ENCODE measurements at places on chromosomes 6 and 20.

GRCh38 chr6:46419576-46420002 lies 71.7 kb downstream of the RCAN2 start:
- DNase-seq, result no peak

- no peak for DNase-seq
These were observed 58.5 kb downstream of the ANKS1A start for GRCh38 chr6:34947561-34947960.

GRCh38 chr20:815914-816606 lies 17.5 kb upstream of the FAM110A start:
- peak; percentile 38 for DNase-seq

- no peak for DNase-seq
These were observed 29.7 kb upstream of the EXOC2 start for GRCh38 chr6:722608-723007.

- DNase-seq, result no peak
These were observed at the start of gene MMP24 for GRCh38 chr20:35226126-35226883. Gene MMP24 (plus strand): TSS chr20:35226690. CDS start chr20:35226739, 49 bp downstream.

DNA sequence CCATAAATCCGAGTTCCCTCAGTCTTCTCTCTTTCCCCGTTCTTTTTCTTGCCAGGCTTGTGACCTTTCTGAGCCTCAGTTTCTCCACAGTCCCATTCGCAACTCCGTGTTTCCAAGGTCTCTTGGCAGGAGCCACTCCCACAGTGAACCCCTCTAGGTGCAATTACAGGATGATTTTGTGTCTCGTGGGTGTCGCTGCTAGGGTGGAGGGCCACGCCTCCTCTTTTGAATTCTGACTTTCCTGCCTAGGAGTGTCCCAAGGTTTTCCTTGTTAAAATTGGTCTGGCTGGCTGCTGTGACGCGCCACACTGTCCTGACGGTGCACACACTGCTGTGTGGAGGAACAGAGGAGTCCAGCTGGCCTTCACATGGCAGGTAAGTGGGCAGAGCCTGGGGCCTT lies at the start of gene TGM6:
Gene TGM6, plus strand, starts transcription at position 301 of the 400 bp plus-strand sequence. Its CDS starts 68 bp downstream, at position 369.
- DNase-seq, result no peak

DNA sequence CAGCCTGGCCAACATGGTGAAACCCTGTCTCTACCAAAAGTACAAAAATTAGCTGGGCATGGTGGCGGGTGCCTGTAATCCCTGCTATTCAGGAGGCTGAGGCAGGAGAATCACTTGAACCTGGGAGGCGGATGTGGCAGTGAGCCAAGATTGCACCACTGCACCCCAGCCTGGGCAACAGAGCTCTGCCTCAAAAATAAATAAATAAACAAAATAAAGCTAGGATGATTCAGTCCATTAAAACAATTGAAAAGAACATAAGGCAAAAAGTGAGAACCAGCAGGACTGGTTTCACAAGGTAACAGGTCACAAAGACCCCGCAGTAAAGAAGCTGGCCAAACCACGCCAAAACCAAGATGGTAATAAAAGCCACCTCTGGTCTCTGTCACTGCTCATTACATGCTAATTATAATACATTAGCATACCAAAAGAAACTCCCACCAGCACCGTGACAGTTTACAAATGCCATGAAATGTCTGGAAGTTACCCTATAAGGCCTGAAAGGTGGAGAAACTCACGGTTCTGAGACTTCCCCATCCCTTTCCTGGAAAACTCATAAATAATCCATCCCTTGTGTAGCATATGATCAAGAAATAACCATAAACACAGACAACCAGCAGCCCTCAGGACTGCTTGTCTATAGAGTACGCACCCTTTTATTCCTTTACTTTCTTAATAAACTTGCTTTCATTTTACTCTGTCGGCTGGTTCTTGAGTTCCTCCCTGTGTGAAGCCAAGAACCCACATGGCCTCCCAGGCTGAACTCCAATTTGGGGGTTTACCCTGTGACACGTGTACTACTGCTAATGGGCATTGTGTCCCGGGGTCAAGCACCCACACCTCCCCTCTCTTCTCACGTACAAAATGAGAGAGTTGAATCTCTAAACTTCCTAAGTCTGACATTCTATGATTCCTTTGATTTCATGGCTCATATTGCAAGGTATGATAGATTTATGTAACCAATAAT lies 10.2 kb downstream of the LAMA4 start:
- DNase-seq, result no peak

DNA sequence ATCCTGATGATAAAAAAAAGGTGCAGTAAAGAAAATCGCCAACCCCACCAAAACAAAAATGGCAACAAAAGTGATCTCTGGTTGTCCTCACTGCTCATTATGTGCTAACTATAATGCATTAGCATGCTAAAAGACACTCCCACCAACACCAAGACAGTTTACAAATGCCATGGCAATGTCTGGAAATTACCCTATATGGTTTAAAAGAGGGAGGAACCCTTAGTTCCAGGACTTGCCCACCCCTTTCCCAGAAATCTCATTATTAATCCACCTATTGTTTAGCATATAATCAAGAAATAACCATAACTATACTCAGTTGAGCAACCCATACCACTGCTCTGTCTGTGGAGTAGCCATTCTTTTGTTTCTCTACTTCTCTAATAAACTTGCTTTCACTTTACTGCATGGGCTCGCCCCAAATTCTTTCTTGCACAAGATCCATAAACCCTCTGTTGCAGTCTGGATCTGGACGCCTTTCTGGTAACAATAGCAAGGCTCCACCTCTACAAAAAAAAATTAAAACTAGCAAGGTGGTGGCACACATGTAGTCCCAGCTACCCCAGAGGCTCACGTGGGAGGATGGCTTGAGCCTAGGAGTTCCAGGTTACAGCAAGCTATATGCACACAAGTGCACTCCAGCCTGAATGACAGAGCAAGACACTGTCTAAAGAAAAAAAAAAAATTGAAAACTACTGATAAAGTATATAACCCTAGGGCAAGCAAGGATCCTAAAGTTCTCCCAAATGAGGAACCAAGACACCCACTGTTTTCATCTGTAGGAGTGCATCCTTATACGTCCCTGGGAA lies 278.8 kb upstream of the JARID2 start:
- no peak for DNase-seq

GRCh38 chr6:83514866-83515466 lies 2.6 kb downstream of the PRSS35 start:
- DNase-seq, result no peak

DNA sequence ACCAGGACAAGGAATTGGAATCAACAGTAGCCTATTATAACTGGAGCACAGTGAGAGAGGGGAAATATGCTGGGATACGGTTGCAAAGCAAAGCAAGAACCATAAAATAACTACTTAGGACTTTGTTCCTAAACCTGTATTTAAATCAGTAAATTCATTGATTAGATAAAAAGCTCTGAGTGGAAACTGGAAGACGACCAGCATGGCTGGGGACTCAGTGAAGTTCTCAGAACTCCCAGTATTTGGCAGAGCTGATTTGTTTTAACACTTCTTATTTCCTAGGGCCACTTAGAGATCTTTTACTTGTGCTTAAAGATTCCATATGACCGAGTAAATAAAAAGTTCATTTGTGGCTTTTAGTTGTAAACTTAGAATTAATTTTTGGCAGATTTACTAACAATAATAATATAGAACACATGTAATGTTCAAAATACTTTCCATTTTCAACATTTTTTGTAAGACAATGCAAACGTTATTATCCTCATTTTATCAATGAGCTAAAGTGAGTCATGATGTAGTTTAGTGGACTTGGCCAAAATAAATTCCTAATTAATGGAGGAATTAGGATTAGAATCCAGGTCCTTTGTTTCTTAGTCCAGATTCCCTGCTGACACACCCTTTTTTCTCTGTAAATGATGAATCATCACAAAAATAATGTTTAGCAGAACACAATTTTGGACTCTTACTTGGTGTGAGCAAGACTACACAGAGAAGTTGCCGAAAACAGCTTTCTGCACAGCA lies 392.9 kb downstream of the GJA1 start:
- DNase-seq, result no peak

DNA sequence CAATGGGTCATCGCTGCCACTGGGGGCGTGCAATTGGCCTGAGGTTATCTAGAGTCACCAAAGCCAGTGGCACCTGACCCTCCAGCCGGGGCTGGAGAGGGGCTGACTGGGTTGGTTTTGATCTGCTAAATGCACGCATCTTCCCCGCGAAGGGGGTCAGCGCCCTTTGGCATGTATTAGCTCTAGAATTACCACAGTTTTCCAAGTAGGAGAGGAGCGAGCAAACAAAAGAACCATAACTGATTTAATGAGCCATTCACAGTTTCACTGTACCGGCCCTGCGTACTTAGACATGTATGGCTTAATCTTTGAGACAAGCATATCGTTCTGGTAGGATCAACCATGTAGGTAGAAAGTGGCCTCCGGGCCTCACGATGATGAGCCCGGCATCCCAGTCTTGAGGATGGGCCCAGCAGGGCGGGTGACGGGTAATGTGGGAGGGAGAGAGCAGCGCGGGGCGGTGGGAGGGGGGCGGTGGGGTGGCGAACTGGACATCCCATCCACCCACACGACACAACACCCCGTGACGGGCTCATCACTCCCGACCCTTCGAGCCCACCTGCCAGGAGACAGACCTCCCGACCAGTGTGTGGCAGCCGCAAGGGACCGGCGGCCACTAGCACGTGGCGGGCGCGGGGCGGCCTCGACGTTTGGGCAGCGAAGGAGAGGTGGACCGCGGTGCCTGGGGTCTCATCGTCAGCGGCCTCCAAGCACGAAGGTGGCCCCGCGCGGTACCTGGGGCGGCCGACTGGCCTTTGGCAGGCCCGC lies 1957.5 kb upstream of the DEFB115 start:
- DNase-seq, result no peak

DNA sequence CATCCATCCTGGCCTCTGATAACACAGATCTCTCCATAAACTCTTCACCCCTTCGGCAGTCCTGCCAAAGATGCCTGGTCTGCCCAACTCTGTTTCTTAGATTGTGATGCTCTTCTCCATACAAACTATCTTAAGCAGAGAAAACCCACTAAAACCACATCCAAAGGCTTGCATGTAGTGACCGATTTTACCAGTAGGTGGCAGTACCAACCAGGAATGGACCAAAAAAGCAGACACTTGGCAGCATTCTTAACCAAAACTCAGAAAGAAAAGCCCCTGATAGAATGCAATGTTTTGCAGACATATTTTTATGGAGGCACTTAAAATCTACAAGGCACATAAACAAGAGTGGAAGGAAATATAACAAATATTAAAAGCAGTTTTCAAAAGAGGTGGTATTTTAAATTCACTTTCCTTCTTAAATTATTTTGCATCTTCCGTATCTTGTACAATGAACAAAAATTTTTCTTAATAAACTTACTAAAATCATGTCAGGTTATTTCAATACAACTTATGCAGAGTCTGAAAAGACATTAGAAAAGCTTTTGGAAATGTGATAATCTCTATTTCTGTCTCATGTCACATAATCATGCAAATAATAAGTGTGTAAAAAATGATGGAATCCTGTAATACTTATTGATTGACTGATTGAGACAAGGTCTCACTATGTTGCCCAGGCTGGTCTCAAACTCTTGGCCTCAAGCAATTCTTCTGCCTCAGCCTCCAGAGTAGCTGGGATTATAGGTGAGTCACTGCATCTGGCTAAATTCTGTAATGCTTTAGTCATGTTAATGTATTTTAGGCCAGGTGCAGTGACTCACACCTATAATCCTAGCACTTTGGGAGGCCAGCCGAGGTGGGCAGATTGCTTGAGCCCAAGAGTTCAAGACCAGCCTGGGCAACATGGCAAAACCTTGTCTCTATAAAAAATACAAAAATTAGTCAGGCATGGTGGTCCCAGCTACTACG lies 29.4 kb downstream of the LRP11 start:
- peak; percentile 53 for DNase-seq
